ENCODE measurements at places on chromosomes 2 and 18.

DNA sequence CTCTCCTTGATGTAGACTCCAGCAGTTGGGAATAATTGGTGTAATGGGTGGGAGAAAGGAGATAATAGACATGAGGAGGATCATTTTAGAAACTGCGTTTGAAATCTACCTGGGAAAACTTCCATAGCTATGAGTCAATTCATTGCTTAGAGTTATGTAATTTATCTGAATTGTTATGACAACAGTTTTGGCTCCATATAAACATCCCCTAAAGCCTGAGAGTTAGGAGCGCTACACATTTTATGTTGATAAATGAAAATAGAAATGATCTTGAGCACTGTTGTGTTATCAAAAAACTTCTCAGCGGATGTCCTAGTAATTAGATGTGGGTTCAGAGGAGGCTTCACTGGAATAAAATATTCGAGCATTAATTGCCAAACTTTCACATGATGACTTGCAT lies 573.4 kb downstream of the TSN start:
- no peak for DNase-seq

DNA sequence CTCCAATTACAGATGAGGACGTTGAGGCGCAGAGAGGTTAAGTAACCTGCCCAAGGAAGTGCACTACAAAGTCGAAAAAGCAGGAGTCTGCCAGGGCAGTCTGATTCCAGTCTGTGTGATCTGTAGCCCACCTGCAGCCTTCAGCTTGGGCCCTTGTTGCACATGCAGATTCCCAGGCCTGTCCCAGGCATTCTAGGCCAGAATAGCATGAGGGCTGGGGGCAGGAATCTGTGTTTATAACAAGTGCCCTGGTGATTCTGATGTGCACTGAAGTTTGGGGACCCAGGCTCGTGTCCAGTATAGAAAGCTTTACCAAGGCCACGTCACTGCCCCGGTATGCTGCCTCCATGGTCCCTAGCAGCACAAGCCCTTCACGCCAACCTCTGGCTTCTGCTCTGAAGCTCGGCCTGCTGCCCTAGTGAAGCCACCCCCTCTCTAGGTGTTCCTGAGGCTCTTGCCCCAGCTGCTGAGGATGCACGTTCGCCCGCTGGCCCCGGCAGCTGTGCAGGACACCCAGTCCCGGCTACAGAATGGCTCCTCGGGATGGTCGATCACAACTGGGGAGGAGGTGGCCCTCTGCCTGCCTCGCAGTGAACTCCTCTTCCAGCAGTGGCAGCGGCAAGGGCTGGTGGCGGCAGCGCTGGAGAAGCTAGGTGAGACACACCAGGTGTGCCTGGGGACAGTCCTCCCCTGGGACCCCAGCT lies 4.6 kb downstream of the CHRNG start:
- peak; percentile 40 for DNase-seq

- DNase-seq = no peak
Measured at GRCh38 chr2:78351208-78351607, 674.3 kb upstream of the REG3G start.

DNA sequence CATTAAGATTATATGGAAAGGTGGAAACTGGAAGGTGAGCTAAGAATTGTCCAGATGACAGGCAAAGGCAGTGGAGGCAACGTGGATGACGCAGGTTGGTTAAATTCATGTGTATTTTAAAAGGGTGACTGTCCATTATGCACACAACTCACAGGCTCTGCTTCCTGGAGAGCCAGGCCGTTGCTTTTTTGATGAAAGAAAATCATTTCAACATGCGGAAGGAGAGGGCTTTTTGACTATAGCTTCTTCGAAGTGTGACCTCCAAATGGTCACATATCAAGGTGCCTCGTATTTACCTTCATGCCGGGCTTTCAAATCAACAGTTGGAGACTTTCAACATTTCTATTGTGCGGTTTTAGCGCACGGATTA lies 126.7 kb downstream of the MYCN start:
- DNase-seq = no peak

GRCh38 chr2:97658691-97659157 lies 5.1 kb downstream of the ACTR1B start:
- DNase-seq = no peak

DNA sequence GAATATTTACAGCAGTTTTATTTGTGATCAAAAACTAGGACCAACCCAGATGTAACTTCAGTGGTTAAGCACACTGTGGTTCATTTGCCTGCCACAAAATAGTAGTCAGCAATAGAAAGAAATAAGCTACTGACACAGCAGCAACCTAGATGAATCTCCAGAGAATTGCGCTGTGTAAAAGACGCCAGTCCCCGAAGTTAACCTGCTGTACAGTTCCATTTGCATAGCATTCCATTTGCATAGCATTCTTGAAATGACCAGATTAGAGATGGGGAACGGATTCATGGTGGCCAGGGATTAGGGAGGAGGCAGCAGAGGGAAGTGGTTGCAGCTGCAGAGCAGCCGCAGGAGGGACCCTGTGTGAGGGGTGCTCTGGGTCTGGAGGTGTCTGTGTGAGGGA lies 39.3 kb upstream of the NFATC1 start:
- DNase-seq = no peak

GRCh38 chr2:64987956-64988419 lies 1.2 kb upstream of the SLC1A4 start:
- no peak for DNase-seq

- DNase-seq = no peak
Measured at GRCh38 chr2:176200971-176201370, 12.5 kb downstream of the HOXD1 start.

GRCh38 chr2:46981662-46982350 lies 66.2 kb upstream of the MCFD2 start:
- DNase-seq = no peak

GRCh38 chr2:128303095-128303791 lies 15.4 kb downstream of the HS6ST1 start:
- DNase-seq = no peak

- peak; percentile 88 for DNase-seq
Measured at GRCh38 chr18:11387880-11388279, 221.5 kb upstream of the SLC35G4 start.

- DNase-seq = no peak
Measured at GRCh38 chr2:100235098-100235497, 87.2 kb downstream of the LONRF2 start.

DNA sequence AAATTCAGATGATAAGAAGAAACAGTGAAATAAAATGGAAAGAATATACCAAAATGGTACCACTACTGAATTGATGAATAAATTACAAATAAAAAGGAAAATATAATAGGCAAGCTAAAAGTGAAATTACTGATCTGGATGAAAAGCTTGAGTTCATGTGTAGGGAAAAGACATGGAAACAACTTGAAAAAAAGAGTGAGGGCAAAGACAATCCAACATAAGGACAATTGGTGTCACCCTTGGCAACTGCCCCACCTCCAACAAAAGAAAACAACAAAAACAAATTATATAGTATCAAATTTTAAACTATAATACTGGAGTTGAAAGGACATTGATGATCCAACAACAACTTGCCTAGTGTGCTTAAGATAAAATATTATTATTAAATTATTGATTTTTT lies 37.6 kb downstream of the PPP1R1C start:
- no peak for DNase-seq

DNA sequence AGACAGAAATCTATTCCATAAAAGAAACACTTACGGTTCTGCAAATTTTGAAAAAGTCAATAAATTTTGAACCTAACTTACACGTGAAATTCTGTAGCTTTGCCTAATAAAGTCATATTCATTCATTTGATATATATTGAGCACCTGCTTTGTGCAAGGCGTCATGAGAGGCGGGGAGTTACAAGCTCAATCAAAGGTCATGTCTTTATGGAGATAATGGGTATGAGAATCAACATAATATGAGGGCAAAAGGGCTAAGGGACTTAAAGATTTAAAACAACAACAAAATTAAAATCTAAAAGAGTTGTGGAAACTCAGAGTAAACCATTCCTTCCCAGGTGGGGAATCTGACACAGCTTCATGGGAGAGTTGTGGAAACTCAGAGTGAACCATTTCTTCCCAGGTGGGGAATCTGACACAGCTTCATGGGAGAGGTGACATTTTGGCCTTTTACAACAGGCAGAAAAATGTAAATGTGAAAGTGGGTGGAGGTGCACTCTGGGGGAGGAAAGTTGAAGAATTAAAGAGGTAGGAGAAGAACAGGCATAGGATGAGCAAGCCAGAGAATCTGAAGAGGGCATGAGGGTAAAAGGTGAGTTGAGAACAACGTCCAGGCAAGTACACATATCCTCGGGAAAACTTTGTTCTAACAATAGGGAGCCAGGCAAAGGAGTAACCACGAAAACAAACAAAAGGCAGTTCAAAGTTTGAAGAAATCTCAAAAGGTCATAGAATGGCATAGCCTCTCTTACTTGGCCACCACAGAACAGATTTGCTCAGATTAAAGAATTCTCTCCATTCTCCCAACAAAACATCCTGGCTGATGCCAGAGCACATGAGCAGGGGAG lies 49.5 kb upstream of the CD226 start:
- DNase-seq = peak; percentile 2

GRCh38 chr2:29954316-29954715 lies 32.9 kb upstream of the ALK start:
- no peak for DNase-seq

DNA sequence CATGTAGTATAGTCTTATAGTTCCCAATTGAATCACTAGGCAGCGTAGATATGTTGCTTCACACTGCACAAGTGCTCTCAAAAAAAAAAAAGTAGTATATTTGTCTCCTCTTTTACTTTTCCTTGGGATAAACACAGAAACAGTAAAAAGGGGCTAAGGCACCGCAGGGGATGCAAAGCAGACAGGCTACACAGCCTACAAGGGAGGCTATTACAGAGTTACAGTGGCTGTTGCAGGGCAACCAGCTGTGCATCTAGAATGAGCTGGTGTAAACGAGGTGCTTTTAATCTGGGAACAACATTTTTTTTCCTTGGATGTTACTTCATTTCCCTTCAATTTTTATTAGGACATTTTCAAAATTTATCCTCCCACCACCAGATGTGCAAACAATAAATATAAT lies 1934.7 kb upstream of the CELF4 start:
- DNase-seq = no peak

- no peak for DNase-seq
Measured at GRCh38 chr2:218369330-218369729, 12.7 kb downstream of the CATIP start.

DNA sequence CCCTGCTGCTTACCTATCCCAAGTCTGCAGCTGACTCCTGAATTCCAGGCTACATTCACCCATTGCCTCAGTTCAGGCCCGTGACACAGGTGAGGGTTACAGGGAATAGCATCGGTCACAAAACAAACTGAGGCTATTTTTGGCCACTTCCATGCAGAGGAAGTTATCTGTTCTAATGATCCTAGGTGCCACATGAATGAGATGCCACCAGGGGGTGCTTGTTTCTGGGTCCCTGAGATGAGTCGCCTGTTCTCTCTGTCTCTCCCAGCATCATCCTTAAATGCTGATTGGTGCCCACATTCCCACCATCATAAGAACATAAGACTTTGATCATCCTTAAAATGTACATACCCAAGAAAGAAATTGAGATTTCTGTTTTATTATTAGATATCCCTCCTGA lies 119.0 kb upstream of the CELF4 start:
- no peak for DNase-seq

- DNase-seq = no peak
Measured at GRCh38 chr2:68039317-68039716, 23.5 kb downstream of the C1D start.

- DNase-seq = no peak
Measured at GRCh38 chr18:29160170-29160569, 983.2 kb upstream of the CDH2 start.

GRCh38 chr2:10775831-10776230 lies 36.8 kb downstream of the PDIA6 start:
- DNase-seq = no peak

- peak; percentile 40 for DNase-seq
Measured at GRCh38 chr2:28895189-28895893, 874 bp downstream of the WDR43 start.

- DNase-seq = no peak
Measured at GRCh38 chr2:167115541-167115940, 227.3 kb downstream of the XIRP2 start.

- no peak for DNase-seq
Measured at GRCh38 chr2:45121236-45121927, 112.1 kb upstream of the SIX2 start.

GRCh38 chr2:8378016-8378810 lies 303.6 kb upstream of the ID2 start:
- no peak for DNase-seq

GRCh38 chr2:51990684-51991083 lies 958.8 kb upstream of the NRXN1 start:
- peak; percentile 8 for DNase-seq

DNA sequence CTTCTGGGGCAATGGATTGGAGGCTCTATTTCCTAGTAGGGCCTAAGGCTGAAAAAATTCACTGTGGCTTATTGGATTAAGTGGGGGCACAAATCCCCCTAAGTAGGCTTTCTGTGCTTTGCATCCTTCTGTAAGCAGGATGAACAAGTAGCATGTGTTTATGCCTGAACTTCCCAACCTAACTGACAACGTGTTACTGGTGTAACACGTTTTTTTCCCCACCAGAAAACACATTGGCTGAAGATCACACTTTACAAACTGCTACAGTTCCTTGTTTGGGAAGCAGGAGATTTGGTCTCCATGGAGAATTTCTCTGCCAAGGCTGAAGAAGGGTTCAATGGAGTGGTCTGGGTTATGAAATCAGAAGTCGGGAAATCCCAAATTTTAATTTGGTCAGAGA lies 7.2 kb upstream of the ITGA6 start:
- no peak for DNase-seq

- peak; percentile 73 for DNase-seq
Measured at GRCh38 chr2:20291106-20291564, 59.5 kb downstream of the PUM2 start.

GRCh38 chr2:235394278-235394828 lies 99.5 kb upstream of the AGAP1 start:
- DNase-seq = no peak

- DNase-seq = peak; percentile 30
Measured at GRCh38 chr18:72378016-72378415, 166.1 kb downstream of the CBLN2 start.

GRCh38 chr2:3598197-3598910 lies 3.4 kb downstream of the COLEC11 start:
- DNase-seq = no peak

- DNase-seq = no peak
Measured at GRCh38 chr2:187495324-187495723, 47.3 kb upstream of the CALCRL start.

- DNase-seq = no peak
Measured at GRCh38 chr2:231357931-231358330, 37.6 kb upstream of the B3GNT7 start.

- DNase-seq = no peak
Measured at GRCh38 chr2:82226441-82226840, 1921.9 kb upstream of the LRRTM1 start.

GRCh38 chr2:240288087-240288521 lies 147.4 kb upstream of the GPC1 start:
- no peak for DNase-seq

DNA sequence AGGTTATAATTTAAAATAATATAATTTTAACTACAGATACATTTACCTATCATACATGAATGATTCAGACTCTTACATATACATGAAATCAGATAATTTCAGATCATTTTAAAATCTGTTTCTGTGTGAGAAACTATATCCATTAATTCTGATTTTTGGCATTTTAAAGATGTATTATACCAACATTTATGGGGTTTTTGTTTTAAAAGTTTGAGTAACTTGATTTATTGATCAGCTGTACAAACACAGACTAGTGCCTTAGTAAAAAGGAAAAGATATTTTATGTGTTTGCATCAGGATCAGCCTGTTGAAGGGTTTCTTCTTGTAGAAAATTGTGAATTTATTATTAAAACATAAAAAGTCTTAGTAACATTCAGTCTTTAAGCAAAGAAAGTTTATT lies 59.9 kb downstream of the KIAA1328 start:
- DNase-seq = no peak

GRCh38 chr18:67001052-67001451 lies 397.2 kb upstream of the CDH19 start:
- DNase-seq = no peak

GRCh38 chr2:101040072-101040471 lies 38.0 kb downstream of the RPL31 start:
- DNase-seq = no peak
